ENCODE measurements at places on chromosomes 11 and 22.

- no peak for DNase-seq
These were observed 70.1 kb downstream of the WT1 start for GRCh38 chr11:32365192-32365591.

DNA sequence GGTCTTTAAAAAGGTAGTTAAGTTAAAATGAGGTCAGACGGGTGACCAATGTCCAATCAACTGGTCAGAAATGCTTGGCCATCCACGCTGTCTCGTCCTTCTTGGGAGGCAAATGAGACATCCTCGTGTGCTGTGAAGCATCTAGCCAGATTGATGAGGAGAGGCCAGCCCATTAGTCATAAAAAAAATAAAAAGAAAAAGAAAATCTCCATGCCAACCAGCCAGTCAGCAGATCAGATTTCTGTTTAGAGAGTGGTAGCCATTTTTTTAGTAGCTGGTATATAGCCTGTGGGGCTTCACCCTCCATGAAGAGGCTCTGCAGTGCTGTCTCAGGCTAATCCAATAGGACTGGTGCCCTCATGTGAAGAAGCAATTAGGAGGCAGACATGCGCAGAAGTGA lies 343.1 kb upstream of the SYN3 start:
- no peak for DNase-seq

GRCh38 chr22:42317008-42317407 lies 46.6 kb upstream of the TCF20 start:
- no peak for DNase-seq

DNA sequence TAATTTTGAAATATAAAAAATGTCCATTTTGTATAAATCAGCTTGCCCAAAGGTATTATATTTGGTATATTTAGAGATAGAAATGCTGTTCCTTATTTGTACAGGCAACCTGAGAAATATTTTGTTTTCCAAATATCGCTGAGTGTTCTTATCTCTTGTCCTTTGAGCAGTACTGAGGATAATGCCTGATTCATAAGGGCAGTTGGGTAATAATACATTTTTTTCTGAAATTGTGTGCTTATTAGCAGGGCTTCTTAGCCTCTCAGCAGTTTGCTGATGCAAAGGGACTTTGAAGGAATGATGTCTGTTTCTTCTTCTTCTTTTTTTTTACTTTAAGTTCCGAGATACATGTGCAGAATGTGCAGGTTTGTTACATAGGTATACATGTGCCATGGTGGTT lies 69.1 kb downstream of the LDLRAD3 start:
- no peak for DNase-seq

- DNase-seq = no peak
These were observed 15.2 kb downstream of the CD82 start for GRCh38 chr11:44580701-44581100.

- no peak for DNase-seq
These were observed 7.2 kb upstream of the BID start for GRCh38 chr22:17781319-17782031.

DNA sequence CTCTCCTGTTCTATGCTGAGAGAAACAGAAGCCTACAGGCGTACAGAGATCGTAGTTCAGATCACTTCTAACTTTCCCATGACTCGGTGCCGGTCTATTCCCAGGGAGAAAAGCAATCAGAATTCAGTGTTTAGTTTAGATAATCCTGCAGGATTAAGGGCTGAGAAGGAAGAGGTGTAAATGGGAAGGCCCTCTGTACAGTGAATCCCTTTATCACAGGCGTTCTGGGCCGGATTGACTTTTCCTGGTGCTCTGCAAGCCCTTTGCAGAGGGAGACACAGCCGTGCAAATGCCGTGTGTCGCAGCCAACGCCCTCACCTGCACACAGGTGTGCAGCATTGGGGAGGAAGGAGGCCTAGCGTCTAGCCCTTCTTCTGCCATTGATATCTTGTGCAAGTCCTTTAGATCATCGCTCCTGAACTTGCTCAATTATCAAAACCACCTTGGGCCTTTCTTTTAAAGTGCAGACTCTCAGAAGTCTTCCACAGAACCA lies 90.6 kb downstream of the DSCAML1 start:
- no peak for DNase-seq

DNA sequence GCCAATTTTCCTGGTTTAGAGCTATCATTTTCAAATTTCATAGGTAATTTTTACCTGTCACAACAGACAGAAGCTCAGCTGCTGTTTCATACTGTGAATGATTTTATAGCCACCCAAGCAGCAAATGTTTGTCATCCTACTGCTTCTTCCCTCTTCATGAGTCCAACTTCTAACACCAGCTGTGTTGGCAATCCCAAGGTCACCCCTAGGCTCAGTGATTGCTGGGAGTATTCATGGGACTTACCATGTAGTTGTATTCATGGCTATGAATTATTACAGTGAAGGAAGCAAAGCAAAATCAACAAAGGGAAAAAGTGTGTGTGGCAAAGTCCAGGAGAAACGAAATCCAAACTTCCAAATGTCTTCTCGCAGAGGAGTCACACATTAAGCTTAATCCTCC lies 28.5 kb downstream of the CUL5 start:
- DNase-seq = no peak

DNA sequence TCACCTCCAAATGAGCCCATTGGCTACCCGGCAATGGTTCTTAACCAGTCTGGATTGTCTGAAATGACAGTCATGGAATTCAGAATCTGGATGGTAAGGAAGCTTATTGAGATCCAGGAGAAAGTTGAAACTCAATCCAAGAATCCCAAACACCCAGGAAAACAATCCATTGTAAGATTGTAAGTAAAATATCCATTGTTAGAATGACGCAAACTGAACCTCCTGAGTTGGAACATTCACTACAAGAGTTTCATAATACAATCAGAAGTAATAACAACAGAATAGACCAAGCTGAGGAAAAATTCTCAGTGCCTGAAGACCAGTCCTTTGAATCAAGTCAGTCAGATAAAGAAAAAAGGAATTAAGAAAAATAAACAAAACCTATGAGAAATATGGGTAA lies 22.1 kb downstream of the OR8G5 start:
- DNase-seq = no peak

- no peak for DNase-seq
These were observed 1.8 kb downstream of the SIK3 start for GRCh38 chr11:117096201-117096991.

DNA sequence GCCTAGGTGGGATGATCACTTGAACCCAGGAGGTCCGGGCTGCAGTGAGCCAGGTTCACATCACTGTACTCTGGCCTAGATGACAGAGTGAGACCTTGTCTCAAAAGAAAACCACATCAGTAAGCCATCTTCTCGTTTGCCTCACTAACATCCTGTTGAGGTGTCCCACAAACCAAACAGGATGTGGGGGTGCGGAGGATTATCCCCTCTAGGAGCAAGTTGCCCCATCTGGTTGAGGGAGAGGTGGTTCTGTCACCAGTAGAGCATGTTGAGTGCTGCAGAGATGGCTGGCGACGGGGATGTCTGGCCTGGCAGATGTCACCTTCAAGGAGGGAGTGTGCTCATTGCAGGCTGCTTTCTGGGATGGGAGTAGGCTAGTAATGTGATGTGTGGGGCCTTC lies 72.4 kb downstream of the ZNRF3 start:
- peak; percentile 13 for DNase-seq

DNA sequence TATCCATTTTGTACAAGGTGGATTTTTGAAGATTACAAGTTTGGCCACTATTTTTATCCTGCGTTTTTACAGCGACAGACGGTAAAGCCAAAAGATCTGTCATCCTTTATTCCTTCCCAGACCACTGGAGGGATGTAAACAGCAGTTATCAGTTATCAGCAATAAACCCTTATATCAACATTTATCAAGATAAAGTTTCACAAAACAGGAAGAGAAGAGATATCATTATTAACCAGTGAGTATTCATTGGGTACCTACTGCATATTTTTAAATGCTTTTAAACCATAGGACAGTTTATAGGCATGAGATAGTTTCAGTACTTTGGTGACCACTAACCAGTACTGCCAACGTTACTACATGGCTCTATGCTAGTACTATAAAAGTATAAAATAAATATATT lies 5.9 kb upstream of the REXO2 start:
- no peak for DNase-seq

- DNase-seq = no peak
These were observed 2.3 kb upstream of the NOX4 start for GRCh38 chr11:89493431-89493830.

DNA sequence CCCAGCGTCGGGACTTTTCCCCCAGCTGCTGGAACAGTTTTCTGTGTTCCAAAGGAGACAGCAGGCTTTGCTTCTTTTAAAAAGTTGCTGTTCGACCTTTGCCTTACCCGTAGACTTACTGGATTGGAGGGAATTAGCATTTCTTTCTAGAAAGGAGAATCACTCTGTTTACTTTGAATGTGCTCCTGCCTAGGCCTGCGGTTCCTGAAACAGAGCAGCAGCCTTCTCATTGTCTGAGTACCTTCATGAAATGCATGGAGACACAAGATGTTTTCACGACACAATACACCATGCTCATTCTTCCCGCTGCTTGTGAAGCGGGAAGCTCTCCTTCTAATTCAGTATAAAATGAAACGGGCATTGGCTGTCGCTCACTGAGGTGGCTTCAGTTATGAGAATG lies 196.2 kb downstream of the TBC1D22A start:
- no peak for DNase-seq

DNA sequence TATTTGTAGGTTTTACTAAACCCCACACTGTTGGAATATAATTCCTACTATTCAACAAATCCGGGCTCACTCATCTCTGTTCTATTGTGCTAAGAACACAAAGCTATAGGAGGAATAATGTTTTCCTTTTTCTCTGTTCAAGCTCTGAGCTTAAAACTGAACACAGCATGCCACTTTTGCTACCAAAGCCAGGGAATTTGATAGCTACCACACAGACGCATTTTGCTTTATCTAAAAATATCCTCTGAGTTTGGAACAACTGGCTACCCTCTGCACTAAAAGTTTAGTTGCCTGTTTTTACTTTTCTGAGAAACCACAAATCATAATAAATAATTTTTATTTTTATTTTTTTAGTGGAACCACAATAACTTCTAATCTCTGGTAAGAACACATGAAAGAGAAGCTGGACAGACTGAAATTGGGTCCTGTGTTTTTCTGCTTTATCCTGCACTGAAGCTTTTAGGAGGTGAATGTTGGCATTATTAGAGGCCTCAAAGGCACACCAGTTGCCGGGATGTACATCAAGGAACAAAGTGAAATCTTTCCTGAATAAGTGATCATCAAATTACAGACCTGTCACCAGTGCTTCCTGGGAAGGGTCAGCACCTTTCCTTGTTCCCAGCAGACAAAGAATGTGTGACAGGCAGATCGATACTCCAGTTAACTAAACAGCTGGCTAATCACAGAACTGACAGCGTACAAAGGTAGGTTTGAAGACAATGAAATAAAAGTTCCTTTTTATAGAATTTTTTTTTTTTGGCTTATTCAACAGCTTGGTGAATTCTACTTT lies 523.2 kb upstream of the TENM4 start:
- no peak for DNase-seq

DNA sequence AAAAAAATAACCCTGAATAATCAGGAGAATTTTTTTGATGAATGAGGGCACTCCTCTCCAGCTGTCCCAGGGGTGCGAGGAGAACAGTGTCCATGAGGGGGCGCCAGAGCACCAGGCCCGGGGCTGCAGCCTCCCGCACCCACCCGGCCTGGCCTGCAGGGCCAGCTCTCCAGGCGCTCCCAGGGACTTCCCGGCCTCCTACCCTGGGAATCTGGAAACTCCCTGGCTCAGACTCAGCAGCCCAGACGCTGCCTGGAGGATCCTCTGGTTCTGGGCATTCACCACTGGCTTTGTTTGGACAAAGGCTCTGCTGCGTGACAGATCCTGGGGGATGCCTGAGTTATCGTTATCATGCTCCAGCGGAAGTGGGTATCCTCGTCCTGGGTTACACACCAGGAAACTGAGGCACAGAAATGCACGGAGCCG lies 31.0 kb downstream of the MCM5 start:
- peak; percentile 59 for DNase-seq

Data from stimulated activated CD4-positive, alpha-beta T cell treated with anti-CD3 and anti-CD28 coated beads, Interleukin-15, amount 100 ng/mL, for 1 hour (primary cell).